ENCODE measurements at places on chromosomes 12 and 14.
A peak's percentile ranks its signal among the peaks of the same experiment; 100 is the strongest.

- no peak for DNase-seq
Observed at GRCh38 chr14:104389326-104390220, 190.0 kb upstream of the C14orf180 start.

- DNase-seq: peak; percentile 57
Observed at GRCh38 chr14:67571275-67571990, 28.6 kb downstream of the PIGH start.

GRCh38 chr12:49340971-49341776 is 4.2 kb upstream of the C1QL4 start:
- no peak for DNase-seq

DNA sequence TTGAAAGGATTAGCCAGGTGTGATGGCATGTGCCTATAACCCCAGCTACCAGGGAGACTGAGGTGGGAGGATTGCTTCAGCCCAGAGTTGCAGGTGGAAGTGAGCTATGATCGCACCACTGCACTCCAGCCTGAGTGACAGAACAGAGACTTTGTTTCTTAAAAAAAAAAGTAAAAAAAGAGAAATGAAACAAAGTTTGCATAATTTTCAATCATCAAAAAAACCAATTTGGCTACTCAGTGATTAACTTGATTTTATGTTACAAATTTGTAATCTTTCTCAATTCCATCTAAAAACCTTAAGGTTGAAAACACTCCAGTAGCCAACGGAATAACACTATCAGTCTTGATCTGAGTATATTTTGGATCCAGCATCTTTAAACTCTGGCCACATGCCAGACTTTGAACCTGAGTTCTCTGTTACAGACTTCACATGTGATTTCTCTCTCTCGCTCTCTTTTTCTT is 12.6 kb upstream of the DENND5B start:
- no peak for DNase-seq
